Muscle of leg (tissue), 16 donors: ENCODE measurements at places on chromosomes 2 and 18. TPM values are rescaled to one million over a fixed set of nuclear protein-coding genes. Genes with fewer than 3 reads are reported as not detected.
A peak's percentile ranks its signal among the peaks of the same experiment; 100 is the strongest.

- DNase-seq = peak; percentile 97
Measured at GRCh38 chr2:231642631-231643494, 50.2 kb downstream of the TEX44 start.

GRCh38 chr2:54667726-54668650 lies 55.5 kb upstream of the EML6 start:
- no peak for DNase-seq

DNA sequence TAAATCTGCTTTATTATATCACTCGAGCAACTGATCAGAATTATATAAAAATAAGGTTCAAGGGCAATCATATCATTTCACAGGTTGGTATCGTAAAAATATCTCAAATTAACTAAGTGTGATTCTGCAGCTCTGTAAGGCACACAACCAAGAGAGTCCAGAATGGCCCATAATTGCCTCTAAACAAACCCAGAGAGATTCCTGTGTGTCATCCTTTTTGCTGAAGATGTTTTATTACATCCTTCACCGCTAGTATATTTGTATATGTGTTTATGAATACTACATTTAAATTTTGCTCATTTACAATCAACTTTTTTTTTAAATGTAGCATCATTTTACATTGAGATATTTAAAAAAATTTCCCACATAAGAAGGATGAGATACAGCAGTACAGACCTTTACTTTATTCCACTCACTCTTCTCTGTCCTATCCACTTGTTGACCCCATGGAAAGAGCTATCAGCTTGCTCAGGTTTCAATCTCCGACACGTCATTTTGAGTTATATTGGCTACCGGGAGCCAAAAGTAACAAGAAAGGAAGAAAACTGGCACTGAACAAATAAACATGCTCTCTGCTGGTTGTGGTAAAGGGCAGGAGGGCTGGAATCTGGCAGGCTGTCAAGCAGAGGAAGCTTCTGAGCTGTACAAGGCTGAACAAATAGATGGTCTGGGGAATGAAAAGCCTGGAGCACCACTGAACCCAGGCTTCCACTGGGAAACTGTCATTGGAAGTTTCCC lies 23.1 kb downstream of the PLA2R1 start:
- no peak for DNase-seq

DNA sequence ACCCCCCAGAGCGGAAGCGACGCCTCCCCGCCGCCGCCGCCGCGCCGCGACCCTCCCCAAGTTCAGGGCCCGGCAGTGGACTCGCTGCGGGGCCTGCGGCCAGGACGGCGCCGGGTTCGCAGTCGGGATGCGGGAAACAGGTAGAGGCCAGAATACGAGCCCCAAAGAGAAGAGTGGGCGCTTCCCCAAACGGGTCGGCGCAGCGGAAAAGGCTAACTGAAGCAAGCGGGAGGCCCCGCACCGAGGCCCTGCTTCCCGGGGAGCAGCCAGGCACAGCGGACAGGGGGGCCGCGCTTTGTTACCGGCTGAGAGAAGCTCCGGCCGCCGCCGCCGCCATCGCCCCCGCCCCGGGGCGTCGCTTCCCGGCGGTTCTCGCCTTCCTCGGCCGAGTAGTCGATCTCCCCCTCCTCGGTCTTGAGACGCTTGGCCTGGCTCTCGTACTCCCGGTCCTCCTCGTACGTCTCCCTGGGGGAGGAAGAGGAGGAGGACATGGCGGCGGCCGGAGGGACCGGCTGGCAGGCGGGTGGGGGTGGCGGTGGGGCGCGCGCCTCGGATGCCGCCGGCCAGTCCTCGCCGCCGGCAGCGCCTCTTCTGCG lies 494 bp downstream of the HNRNPLL start:
- DNase-seq = peak; percentile 63

DNA sequence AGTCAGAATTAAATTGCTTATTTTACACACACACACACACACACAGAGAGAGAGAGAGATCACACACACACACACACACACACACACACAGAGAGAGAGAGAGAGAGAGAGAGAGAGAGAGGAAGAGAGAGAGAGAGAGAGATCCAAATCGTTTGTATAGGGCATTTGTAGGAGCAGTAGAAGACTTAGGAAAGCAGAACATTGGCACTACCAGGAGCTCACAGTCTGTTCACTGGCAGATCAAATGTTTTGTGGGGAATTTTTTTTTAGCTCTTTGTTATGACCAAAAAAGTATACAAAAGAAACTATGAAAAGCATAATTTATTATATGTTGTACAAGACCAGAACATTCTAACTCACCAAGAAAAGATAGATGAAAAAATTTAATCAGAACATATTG lies 81.8 kb downstream of the MBD5 start:
- no peak for DNase-seq

DNA sequence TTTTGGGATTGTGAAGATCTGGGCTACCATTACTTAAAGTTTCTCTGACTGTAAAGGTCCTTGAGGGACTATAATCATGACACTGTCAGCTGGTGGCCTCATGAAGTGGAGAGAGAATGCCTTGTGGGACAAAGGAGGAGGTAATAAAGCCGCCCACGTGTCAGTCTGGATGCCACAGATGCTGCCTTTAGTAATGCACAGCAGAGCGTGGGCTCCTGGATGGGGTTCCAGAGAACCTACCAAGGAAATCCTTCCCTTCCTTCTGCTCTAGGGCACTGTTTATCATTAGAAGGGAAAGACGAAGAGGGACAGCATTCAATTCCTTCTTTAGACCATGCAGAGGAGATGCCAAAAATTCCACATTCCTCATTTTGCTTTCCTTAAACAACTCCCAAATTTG lies 63.5 kb downstream of the COL5A2 start:
- DNase-seq = no peak

DNA sequence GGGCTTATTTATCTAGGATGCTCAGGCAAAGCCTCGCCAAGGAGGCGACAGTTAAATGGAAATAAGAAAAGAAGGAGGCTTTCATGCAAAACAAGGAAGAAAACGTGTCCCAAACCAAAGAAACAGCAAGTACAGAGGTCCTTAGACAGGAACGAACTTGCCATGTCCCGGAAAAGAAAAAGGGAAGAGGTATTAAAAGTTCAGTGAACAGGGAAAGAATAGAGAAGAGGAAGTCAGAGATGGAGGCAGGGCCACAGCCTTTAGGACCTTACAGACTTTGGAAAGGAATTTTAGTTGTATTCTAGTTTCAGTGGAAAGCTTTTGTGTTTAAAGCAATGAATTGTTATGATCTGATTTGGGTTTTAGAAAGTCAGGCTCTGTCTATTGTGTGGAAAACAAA lies 22.1 kb downstream of the IKZF2 start:
- peak; percentile 49 for DNase-seq

- no peak for DNase-seq
Measured at GRCh38 chr18:23635283-23636070, 27.2 kb downstream of the ANKRD29 start.

GRCh38 chr2:107717661-107718060 lies 109.0 kb upstream of the RGPD4 start:
- no peak for DNase-seq

DNA sequence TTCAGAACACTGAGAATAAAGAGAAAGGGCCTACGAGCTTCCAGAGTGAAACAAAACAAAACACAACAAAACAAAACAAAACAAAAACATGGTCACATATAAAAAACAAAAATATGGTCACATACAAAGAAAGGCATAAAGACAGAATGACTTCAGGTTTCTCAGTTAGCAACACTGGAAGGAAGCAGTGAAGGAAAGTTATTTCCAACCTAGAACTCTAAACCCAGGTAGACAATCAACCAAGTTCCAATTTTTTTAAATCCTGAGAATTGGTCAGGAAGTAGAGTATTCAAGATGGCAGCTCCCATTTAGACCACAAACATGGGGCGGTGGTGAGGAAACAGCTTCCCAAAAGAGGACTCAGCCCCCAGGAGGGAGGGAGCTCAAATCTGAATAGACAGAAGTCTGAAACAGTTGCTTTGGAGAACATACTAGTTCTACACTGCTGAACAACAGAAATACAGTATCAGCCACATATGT lies 9.1 kb downstream of the DRC1 start:
- DNase-seq = no peak

DNA sequence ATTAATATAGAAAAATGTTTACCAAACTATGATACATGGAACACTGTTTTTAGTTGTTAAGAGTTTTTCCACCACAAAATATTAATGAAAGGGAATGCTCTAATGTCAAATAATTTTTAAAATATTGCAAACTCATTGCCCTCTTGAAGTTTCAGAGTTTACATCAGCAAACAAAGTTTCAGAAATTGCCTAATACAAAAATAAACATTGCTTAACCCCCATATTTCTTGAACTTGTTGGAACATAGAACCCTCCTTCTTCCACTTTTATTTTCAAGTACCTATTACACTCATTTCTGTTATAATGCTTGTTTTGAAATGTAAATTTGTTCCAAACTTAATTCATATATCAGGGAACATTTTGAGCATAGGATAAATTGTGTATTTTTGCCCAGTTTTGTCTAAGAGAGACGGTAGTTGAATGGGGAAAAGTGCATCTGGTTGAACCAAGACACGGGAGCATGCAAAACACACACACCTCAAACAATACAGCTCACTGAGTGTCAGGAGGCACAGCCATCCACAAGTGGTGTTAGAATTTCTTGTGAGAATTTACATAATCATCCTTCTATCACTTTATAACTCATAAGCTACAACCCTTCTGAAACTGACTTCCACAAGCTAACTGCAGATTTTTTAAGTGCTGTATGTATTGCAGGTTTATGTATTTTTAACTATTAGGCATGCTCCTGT lies 5.3 kb upstream of the MC4R start:
- DNase-seq = no peak

DSC1 gene
- total RNA-seq = under 0.01 TPM

VIL1 gene
- total RNA-seq = not detected

DNAJC5G gene
- total RNA-seq = not detected

DUSP2 gene
- 5.7 TPM for total RNA-seq

RIF1 gene
- total RNA-seq = 38.6 TPM

ADCY3 gene
- 19.7 TPM for total RNA-seq
